Right ventricle myocardium inferior (tissue), 1 donor: ENCODE measurements at places on chromosomes 5 and 9. TPM values are rescaled to one million over a fixed set of nuclear protein-coding genes. Genes with fewer than 3 reads are reported as not detected.

GRCh38 chr5:141121563-141121962 lies at the start of gene PCDHB4:
Gene PCDHB4 (plus strand): TSS chr5:141121818. CDS start chr5:141121999, 181 bp downstream.
- no peak for DNase-seq

DNA sequence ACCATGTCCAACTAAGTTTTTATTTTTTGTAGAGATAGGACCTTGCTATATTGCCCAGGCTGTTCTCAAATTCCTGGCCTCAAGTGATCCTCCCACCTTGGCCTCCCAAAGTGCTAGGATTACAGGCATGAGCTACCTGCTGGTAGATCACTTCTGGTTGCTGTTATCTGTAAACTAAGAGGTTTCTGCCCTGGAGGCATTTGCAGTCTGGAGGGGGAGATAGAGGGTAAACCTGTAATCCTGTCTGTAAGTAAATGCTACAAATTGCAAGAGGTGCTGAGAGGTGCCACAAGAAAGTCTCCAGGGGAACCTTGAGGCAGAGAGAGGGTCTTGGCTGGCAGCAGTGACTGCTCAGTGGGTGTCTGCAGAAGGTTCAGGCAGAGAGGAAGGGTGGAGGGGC lies 29.0 kb upstream of the GGTA1 start:
- no peak for DNase-seq

Gene SPINK13
- total RNA-seq, result not detected

DNA sequence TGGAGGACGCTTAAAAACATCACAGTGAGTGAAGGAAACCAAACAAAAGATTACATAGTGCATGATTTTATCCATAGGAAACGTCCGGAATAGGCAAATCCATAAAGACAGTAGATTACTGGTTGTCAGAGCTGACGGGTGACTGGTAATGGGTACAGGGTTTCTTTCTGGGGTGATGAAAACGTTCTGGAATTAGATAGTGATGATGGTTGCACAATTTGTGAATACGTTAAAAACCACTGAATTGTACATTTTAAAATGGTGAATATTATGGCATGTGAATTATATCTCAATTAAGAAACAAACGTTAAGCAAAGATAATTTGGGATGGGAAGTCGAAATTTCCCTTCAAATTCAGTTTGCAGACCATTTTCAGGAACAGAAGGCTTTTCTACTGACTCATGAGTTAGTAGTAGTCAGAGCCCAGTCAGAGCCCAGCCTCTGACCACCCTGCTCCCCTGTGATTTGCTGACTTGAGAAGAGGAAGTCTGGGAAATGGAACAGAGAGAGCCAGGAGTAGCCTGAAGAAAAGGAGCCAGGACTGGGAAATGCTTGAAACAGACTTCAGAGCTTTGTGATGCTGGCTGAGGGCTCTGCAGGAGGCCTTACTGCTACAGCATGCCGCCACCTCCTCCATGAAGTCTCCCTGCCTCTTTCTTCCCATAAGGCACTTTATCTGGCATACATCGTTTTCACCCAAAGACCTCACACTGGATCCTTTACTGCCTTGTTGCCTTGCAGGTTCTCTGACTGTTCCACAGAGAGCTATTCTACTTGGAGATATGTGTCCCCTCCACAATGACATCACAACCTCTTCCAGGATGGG lies 46.4 kb upstream of the CTNNA1 start:
- DNase-seq, result no peak

- no peak for DNase-seq
Measured at GRCh38 chr9:22037954-22038690, 29.0 kb upstream of the CDKN2B start.

Gene NDUFS4
- total RNA-seq, result 224 TPM

DNA sequence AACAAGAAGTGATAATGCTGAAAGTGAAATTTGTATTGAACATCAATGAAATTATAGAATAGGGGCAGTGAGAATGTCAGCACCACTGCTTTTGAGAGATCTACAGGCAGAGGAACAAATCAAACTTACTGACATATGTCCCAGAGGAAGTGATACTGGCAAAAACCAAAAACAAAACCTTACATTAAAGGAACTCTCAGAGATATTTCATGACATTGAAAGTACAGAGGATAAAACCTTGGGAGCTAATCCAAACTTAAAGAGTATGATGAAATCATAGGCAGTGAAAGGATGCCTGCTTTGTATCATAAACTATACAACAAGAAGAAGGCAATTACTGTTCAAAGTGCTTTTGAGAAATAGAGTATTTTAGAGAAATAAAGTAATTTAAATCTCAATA lies 90.4 kb upstream of the SV2C start:
- DNase-seq, result no peak

GRCh38 chr9:129394061-129394885 lies 216.2 kb upstream of the IER5L start:
- DNase-seq, result no peak

GRCh38 chr9:98158071-98158831 lies 34.2 kb downstream of the CORO2A start:
- no peak for DNase-seq

Gene AOPEP
- 180 TPM for total RNA-seq

GRCh38 chr5:57445006-57445704 lies 37.5 kb downstream of the ACTBL2 start:
- no peak for DNase-seq

GRCh38 chr9:20207176-20207575 lies 415.1 kb downstream of the MLLT3 start:
- DNase-seq, result no peak

DNA sequence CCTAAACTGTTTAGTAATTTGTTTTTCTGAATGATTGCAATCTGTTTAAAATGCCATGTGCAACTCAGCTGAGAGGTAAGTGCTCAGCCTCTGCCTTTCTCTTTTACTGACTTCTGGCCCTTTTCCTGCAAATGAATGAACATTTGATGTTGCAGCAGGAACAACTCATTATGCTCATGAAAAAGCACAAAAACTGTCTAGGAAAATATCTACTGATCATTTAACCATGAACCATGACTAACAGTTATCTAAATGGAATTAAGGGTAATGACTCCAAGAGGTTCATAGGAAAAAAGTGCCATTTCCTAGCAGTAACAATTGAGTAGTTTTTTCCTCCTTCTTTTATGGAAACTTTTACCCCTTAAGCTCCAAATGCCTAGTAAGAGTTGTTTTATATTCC lies 70.6 kb upstream of the ANKH start:
- DNase-seq, result no peak

- DNase-seq, result no peak
Measured at GRCh38 chr5:95850391-95850894, 27.9 kb upstream of the GLRX start.

DNA sequence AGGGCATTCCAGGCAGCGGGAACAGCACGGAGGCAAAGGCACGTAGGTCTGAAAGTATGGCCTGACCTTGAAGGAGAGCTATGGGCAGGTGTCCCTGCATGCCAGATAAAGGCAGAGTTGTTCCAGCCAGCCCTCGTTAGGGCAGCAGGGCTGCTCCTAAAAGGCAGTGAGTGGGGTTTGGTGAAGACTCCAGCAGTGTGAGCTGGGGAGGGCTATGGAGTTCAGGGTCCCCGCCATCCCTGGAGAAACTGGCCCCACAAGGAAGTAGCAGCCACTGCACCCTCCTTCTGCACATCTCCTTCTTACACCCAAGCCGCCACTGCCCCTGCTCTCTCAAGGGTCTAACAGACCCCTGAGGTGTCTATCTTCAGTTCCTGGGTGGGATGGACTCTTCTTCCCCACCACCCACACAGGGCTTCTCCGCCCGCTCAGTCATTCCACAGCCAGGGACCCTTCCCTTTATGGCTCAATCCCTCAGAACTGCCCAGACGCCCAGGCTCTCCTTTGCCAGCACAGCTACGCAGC lies 1.4 kb downstream of the AKNA start:
- no peak for DNase-seq

DNA sequence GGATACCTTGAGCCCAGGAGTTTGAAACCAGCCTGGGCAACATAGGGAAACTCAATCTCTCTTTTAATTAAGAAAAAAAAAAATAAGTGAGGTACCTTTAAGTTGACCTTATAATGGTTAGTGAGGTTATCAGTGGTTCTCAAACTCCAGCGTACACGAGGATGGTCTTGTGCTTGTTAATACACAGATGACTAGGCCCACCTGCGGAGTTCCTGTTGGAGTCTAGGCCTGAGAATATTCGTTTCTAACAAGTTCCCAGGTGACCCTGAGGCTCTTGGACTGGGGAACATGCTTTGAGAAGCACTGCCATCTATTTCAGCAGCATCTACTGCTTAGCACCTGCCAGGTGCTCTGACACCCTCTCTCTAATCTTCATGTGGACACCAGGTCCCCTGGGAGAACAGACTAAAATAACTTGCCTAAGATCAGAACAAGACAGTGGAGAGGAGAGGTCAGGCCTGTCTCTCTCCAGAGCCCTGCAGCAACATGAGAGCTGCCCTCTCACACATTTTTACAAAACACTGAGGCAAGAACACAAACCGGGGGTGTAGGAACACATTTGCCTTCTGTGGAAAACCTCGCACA lies 24.6 kb downstream of the TLE1 start:
- DNase-seq, result no peak

Gene GGTA1
- total RNA-seq, result 27.9 TPM

- DNase-seq, result no peak
Measured at GRCh38 chr5:18772475-18772874, 1138.2 kb downstream of the TAF11L14 start.

GRCh38 chr5:144092508-144092907 lies 78.0 kb downstream of the YIPF5 start:
- DNase-seq, result no peak

DNA sequence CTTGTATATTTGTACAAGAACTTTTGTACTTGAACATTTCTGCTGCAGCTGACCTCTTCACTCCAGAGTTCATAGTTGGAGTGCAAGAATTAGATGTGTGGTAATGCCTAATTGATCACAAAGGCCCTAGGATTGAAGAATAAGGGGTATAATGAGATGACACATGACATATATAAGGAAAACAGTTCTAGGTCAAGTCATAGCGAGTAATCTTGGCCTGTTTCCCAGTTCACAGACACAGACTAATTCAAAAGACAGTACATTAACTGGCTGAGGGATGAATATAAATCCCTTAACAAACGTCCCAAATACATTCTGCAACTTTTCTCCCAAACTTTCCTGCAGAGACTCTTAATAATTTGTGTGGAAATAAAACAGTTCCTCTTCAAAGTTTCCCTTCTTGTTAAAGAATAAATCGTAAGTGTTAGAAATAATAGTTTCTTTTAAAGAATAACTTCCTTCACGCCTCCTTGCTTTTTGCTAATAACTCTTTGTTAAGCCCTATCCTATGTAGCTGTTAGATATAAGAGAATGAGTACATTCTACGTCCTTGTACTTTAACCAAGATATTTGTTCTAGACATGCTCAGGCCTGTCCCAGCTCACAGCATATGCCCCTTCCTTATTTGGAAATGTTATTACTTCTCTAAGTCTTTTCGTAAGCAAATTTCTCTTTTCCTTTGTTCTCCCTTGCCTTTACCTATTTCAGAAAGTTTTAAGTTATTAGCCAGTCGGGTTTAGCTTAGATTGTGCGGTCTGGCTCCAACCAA lies 556.4 kb upstream of the CTNND2 start:
- no peak for DNase-seq

GRCh38 chr5:134523543-134524271 lies 1.8 kb upstream of the JADE2 start:
- DNase-seq, result no peak

- no peak for DNase-seq
Measured at GRCh38 chr9:132543960-132544359, 38.4 kb upstream of the BARHL1 start.

DNA sequence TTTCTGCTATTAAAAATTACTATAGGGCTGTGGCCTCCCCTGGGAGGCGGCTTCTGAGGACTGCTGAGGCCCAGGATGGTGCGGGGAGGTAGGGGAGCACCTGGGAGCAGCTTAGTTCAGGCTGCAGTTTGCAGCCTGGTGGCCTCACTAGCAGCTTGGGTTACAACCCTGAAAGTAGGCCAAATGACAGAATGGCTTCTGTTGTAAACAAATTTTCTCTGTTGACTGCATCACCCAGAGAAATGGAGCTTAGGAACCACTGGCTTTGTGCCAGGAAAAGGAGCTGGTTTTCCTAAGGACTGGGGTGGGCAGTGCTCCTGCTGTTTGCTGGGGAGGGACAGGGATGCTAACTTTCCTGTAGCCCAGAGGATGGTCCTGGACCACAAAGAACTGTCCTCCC lies 130.3 kb downstream of the ENTREP1 start:
- no peak for DNase-seq

- DNase-seq, result no peak
Measured at GRCh38 chr5:89545076-89545475, 662.1 kb upstream of the MEF2C start.

DNA sequence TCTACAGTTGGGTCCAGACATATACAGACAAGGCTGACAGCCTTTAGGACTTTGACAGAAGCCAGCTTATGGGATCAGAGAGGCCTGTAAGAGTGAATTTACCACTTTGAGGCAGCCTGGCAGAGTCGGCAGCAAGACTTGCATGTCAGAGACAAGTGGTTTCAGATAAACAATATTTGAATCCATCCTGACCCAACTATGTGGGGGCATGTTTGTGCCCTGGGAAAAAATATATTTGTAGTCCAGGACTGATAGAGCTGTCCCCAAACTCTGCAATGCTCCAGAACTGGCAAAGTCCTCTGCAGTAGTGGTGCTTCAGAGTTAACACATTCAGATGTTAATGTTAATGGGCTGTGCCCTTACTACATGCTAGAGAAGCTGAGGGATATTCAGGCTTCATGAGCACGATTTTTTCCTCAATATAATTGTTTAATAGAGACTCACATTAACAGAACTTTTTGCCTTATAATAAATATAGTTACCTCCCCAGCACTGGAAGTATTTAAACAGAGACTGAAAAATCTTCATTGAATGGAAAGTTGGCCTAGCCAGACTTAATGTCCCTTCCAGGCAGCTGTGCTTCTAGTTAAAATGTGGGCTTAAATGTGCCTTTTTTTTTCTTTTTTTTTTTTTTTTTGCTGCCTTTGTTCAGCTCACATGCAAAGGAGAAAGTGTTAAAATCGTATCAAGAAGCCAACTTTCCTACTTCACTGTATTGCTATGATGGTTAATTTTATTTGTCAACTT lies 42.9 kb downstream of the FEM1C start:
- DNase-seq, result no peak

DNA sequence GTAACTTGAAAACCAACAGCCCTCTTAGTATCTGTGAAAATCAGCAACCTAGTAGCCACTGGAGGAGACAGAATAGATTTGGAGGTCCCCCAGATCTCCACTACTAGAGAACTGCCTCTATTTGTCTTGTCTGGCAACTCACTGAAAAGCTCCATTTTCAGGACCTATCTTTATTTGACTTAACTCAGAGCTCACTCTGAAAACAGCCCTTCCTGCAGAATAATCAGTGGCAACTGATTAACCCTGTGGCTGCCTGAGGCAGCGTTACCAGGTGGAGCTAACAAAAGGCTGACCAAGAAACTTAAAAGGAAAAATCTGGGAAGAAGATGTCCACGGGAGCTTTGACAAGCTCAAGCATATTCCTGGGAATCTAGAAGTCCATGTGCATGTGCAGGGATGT lies 10.5 kb upstream of the IL13 start:
- no peak for DNase-seq
